ENCODE measurements at places on chromosomes 12 and 14.

DNA sequence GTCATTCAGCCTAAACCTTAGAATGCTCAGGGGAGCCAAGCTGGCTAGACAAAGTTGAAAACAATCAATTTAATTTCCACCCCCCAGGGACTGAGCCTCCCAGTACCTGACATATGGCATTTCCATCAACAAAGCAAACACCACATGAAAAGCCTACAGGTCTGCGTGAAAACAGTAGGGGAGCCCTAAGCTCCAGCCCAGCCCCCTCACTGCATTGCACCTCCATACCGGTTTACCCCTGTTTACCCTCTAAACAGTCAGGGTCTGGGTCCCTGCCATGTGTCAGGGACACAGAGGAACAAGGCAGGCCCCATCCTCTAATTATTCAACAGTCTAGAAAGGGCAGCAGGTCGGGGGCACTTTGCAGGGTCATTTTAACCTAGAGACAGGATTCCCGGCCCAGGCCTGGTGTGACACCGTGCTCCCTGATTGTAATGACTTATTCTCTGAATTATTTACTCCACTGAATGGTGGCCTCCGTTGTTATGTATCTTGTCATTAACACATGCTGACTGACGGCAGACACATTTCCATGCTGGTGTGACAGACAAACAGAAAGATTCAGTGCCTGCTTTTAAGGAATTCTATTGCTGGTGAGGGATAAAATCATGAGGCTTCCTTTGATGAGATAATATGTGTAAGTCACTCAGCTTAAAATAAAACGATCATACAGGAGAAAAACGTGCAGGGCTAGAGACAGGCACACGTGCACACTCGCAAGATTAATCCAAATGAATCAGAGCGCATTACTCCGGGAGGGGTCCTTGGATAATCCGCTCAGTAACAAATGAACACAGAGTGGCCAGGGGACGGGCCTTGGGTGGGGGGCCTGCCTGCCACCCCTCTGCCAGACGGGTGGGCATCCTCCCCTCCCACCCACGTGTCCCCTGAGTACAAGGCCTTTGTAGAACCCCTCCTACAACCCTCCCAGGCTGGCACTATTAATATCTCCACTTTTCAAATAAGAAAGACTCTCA lies 23.2 kb downstream of the CCDC88C start:
- no peak for DNase-seq

GRCh38 chr14:93712838-93713724 lies 75.2 kb downstream of the PRIMA1 start:
- no peak for DNase-seq

- DNase-seq = no peak
Measured at GRCh38 chr12:109476807-109477184, 304 bp downstream of the KCTD10 start.

DNA sequence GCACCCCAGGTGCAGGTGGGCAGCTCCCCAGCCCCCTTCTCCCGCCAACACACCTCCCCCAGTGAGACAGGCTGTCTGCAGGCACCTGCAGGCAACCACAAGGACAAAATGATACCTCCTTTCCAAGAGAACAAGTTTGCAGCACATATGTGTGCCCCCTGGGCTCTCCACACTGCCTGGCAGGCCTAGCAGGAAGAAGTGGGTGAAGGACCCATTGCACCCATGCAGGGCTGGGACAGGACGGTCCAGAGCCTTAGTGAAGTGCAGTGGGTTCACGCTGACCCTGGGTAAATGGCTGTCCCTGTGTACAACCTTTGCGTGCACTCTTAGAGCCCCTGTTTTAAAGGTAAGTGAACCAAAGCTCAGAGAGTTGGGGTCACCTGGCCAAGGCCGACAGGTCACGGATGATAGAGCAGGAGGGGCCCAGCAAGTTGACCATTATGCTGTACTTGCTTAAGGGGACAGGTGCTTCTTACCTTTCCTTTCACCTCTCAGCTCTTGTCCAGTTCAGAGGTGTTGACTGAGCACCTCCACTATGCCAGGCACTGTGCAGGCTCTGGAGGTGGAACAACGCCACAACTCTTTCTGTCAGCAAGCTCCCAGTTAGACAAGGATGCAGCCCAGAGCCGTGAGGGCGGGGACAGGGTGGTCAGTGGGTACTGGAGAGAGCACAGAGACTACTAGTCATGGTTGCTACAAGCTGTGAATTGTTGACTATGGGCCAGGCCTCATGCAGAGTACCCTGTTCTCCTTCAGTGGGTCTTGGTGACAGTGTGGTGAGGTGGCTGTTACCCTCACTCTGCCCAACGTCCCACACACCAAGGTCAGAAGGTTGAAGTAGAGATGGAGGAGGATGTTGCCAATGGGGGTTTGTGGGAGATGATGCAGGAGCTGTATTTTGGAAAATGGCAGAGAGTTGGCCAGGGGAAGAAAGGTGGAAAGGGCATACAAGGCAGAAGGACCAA lies 125.9 kb downstream of the PAPOLA start:
- no peak for DNase-seq

GRCh38 chr12:2528001-2528400 lies 266.8 kb upstream of the FKBP4 start:
- no peak for DNase-seq

DNA sequence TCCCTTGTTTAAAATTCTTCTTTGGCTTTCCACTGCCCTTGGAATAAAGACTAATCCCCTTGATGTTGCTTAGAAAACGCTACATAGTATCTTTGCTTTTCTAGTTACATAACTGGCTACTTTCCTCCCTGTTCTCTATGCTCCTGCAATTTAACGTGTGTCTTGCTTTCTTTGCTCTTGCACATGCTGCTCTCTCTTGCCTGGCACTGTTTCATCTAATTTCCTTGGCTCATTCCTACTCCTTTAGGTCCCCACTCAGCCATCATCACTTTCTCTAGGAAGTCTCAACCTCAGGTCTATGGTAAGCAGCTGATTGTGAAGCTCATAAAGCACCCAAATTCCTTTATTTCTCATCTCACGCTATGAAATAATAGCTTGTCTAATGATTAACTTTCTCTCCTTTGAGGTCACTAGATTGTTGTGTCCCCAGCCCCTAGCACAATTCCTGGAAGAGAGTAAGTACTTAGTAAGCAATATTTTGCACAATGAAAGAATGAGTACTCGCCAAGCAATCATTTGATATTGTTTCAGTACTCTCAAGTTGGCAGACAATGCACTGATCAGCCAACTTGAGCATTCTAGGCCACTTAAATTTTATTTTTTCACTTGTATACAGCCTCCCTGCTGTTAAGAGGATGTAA lies 3.3 kb downstream of the ALDH6A1 start:
- DNase-seq = no peak

GRCh38 chr14:36515105-36515593 lies 4.9 kb downstream of the NKX2-1 start:
- no peak for DNase-seq

DNA sequence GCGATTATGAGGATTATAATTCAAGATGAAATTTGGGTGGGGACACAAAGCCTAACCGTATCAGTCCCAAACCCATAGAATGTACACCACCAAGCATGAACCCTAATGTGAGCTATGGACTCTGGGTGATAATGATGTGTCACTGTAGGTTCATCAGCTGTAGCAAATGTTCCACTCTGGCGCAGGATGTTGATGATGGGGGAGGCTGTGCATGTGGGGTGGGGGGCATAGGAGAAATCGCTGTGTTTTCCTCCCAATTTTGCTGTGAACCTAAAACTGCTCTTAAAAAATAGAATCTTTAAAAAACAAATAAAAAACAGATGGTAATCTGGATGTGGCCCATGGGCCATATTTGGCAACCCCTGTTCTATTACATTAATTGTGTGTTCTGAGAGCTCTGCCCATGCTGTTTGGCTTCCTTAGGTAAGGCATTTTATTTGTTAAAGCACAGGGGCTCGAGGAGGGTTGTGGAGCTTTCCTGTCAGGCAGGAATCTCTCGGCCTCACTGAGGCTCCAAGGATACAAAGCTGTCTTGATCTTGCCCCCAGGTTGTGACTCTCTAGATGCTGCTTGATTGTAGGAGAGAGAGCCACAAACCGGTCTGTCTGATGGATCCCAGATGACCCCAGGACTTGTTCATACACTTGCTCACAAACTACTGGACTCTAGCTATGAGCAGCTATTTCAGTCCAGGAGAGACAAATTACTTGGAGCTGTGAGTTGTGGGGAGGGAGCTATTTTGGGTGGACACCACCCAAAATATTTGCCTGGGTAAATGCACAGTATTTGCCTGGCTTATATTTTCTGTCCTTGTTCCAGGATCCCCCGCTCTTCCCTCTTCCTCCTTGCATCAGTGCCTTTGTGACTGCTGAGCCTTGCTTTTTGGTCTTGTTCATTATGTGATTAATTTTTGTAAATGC lies 340.2 kb downstream of the MED13L start:
- no peak for DNase-seq

GRCh38 chr14:83255727-83256090 lies 1722.1 kb upstream of the SEL1L start:
- no peak for DNase-seq

- DNase-seq = no peak
Measured at GRCh38 chr14:103356024-103356682, 22.1 kb downstream of the EIF5 start.

GRCh38 chr14:76083796-76084765 lies 67.6 kb upstream of the GPATCH2L start:
- no peak for DNase-seq

- no peak for DNase-seq
Measured at GRCh38 chr14:23089498-23090253, 5.3 kb downstream of the ACIN1 start.
